ENCODE measurements at places on chromosomes 5 and 9.

- DNase-seq = no peak
Observed at GRCh38 chr9:76516350-76516749, 57.4 kb downstream of the GCNT1 start.

- no peak for DNase-seq
Observed at GRCh38 chr9:38373679-38374078, 18.8 kb upstream of the ALDH1B1 start.

DNA sequence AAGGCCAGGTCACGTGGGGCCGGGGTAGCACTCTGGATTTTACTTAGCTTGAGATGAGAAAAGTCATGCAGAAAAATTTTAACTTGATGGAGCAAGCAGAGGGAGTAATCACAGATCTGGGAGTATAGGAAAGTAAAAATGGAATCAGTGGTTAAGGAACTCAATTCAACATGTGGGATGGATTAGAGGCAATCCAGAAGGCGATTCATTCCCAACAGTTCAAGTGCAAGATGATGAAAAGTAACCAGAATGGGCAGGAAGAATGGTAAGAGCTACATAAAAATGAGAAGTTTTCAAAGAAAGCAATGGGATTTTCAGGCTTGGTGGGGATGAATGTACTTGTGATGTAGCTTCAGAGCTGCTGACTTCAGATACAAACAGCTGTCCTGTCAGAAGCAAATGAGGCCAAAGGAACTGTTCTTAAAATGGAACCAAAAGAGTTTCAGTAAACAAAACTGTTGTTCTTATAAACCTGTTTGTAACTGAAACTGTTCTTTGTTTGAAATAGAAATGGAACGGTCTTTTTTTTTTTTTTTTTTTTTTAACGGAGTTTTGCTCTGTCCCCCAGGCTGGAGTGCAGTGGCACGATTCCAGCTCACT lies 5.6 kb upstream of the SEC24A start:
- DNase-seq = no peak

GRCh38 chr9:94600258-94600657 lies 6.6 kb upstream of the FBP2 start:
- DNase-seq = no peak

GRCh38 chr9:27206041-27206440 lies 90.9 kb downstream of the EQTN start:
- no peak for DNase-seq

DNA sequence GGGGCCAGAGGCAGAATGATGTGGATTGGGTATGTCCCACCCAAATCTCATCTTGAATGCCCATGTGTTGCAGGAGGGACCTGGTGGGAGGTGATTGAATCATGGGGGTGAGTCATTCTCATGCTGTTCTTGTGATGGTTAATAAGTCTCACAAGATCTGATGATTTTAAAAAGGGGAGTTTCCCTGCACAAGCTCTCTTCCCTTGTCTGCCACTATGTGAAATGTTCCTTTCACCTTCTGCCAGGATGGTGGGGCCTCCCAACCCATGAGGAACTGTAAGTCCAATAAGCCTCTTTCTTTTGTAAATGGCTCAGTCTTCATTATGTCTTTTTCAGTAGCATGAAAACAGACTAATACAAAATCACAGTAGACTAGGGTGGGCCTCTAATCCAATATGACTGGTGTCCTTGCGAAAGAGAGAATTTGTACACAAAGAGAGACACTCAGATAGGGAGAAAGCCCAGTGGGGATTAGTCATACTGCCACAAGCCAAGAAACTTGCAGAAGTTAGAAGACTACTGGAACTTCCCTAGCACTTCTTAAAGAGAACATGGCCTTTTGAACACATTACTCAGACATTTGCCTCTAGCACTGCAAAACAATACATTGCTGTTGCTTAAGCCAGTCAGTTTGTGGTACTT lies 68.4 kb downstream of the ANXA1 start:
- no peak for DNase-seq

DNA sequence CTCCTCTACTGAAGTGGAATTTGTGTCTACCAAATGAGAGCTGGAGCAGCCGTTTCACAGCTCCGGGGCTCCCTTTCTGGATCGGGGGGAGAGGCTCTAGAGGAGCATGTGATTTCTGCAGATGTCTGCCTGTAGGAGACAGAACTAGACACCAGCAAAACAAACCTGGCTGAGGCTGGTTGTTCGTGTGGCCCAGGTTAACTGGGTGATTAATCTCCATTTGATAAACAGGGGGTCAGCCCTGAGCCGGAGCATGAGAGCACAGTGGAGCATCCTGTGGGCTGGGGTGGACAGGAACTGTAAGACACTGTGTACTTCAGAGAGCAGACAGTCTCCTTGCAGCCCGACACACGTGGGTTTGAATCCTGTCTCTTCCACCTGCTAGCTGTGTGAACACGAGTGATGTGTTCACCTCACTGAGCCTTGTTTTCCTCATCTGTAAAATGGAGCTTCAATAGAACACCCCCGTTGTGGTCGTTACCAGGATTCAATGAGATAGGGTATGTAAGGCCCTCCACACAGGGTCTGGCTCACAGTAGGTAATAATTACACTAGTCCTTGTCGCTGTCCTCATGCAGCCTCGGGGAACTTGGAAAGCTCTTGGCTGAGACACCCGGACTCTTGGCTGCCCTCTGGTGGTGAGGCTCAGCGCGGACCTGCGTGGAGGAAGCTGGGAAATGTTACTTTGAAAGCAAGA lies 12.9 kb downstream of the CXCL14 start:
- DNase-seq = peak; percentile 32

- DNase-seq = no peak
Observed at GRCh38 chr5:93623153-93623552, 40.1 kb downstream of the NR2F1 start.

DNA sequence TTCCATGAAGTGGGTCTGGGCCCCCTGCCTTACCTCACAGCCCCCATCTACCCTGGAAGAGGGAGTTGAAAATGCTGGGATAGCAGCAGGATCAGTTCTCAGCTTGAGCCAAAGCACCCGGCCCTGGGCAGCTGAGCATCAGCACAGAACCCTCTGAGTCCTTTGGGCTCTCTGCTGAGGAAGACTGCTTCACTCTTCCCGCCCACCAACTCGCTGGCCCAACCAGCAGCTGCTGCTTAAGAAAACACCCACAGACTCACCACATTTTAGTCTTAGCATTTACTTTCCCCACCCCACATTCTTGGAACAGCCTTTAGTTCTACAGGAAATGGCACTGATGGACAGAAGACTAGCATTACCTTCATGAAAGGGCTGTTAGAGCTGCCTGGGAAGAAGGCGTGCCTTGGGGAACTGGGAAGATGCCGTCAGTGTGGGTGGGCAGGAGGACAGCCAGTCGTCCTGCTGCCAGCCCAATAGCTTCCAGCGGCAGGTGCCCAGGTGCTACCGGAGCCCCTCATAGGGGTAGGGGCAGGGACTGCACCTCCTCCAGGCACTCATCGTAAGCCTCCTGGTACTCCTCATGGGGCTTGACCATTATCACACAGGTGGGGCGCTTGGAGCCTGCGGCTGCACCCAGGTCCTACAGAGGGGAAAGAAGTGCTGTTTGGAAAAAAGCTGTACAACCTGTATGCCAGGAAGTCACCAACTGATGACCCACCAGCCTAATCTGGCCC lies 4.3 kb downstream of the NHP2 start:
- DNase-seq = no peak

GRCh38 chr9:116288658-116289057 lies 135.1 kb downstream of the PAPPA start:
- DNase-seq = peak; percentile 80

GRCh38 chr9:21668516-21668915 lies 133.9 kb upstream of the MTAP start:
- DNase-seq = no peak

GRCh38 chr5:1881098-1881572 lies 1.6 kb downstream of the IRX4 start:
- no peak for DNase-seq
